ENCODE measurements at places on chromosomes 4 and X.

- DNase-seq = no peak
Measured at GRCh38 chrX:95145848-95146490, 1472.0 kb downstream of the FAM133A start.

- no peak for DNase-seq
Measured at GRCh38 chr4:123168812-123169211, 227.8 kb upstream of the SPRY1 start.

DNA sequence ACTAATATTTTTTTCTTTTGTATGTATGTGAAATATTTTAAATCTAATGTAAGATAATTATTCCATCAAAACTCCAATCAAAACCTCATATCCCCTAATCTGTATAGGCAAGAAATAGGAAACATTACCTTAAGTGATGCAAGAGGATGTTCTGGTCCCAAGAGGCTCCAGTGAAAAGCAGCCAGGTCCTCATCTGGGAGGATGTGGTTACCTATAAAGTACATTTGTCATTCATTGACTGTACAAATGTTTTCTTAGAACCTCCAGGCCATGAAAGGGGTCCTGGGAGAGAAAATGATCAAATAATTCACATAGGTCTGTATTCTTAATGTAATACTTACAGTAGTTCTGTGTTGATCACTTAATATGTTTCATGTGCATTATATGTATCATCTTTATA, 25.5 kb downstream of the FAM120C start:
- DNase-seq = no peak

DNA sequence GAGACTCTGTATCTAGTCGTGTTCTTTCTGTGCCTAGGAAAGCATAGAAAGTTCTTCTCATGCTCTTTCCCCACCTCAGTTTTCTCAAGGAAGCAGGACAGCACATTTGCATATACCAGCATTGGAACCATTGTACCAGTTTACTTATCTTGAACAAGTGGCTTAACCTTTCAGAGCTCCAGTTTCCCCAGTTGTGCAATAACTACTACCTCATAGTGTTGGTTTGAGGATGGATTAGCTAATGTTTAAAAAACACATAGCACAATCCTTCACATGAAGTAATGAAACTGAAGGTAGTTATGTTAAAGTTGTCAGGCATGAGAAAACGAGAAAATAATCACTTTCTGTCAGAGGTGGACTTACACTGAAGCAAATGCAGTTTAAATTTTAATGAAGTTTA, 92.2 kb upstream of the H2AZ1 start:
- no peak for DNase-seq

DNA sequence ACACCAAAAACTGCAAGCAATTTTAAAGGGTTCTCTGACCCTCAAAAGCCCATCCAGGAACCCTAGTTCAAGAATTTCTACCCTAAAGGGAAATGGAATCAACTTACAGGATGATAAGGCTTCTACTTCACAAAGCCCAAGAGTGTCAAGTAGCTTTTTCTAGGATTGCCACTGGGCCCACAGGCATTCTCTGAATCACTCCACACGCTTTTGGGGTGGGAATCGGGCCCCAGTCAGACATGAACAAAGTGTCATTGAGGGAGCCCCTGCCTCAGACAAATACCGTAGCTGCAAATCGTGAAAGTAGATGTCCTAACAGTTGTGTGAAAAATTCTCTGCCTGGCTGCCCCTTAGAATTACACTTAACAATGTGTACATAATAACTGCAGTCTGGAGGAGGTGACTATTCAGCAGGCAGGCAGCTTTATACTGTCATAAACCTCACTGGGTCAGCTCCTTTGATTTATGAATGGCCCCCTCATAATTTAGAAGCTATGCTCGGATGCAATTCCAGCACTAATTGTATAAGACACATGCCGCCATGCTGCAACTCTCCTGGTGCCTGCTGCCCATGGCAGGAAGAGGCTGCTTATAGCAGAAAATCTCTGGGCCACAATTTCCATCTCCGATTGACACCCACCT, 36.7 kb downstream of the CHRDL1 start:
- DNase-seq = no peak

DNA sequence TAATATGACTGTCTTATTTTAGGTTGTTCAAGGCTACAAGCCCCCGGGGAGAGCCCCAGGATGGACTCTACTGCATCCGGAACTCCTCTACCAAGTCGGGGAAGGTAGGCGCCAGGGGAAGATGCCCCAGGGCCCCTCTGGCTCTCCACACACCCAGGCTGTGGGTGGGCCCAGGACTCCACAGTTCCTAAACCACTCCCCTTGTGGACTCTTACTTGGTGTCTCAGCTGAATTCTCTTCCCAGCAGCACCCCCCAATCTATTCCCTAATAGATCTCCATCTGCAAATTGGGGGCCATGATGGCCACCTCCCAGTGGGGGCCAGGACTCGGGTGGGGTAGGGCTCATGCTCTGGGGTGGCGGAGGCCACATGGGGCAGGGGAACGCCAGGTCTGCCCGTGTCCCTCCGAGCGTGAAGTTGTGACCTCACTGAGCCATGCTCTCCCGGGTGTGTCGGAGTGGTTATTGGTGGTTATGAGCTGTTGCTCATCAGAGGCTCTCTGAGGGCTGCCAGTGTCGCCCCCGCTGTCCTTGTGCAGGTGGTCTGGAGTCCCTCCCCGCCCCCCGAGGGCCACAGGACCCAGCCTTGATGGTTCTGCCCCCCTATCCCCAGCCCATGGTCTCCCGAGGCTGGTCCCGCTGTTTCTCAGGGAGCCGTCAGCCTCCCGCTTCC, 11.2 kb upstream of the ADD1 start:
- DNase-seq = no peak

- DNase-seq = no peak
Measured at GRCh38 chr4:114807357-114807756, 208.8 kb downstream of the UGT8 start.

- DNase-seq = no peak
Measured at GRCh38 chr4:94375364-94375763, 32.7 kb upstream of the HPGDS start.

DNA sequence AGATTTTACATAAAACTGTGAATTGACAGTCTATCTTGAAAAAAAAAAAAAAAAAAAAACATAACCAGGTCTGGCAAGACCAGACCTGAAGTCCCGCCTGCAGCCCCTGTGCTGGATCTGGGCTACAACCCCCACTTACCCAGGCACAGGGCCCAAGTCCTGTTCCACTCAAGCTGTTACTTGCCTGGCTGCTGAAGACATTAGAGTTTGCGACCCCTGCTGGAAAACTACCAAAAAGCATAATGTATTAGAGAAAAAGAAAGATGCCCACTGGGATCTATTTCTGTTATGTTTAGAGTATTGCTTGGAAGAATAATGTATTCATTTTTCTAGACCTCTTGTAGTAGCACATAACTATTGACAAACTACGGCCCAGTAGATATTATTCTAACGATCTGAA, 4.7 kb downstream of the HS3ST1 start:
- no peak for DNase-seq

DNA sequence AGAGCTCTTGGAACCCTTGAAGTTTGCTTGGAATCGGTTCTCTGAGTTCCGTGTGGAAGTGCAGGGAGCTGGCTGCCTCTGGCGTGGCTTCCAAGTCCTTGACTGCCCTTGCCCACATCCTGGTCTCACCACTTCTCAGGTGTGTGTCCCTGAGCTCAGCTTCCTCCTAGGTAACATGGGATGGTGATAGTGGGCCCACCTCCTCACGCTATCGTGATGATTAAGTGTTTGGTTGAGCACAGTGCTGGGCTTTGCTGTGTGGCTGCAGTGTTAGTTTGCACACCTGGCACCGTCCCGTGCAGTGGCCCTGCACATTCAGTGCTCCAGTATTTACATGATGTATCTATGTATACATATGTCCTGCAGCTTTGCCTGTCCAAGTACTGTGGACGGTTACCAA, 81.5 kb downstream of the CLDN34 start:
- DNase-seq = no peak

- peak; percentile 27 for DNase-seq
Measured at GRCh38 chrX:47751670-47752069, 85.0 kb upstream of the ZNF81 start.

- DNase-seq = no peak
Measured at GRCh38 chr4:33427676-33428075, 2707.5 kb downstream of the PCDH7 start.

DNA sequence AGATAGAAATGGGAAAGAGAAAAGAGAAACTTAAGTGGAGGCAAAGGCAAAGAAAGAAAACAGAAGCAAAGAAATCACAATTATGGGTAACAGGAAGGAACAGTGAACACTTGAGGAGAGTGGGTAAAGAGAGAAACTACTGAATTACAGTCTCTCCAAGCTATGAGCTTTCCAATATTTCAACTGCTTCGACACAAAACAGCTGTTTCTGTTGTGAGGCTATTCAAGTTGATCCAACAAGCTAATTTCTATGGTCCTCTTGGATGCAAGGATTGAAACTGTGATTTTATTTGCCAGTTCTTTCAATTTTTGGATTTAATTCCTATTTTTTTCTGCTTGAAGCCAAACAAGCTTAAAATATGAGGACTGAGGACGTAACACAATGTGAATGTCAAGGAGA, 80.5 kb upstream of the ADGRA3 start:
- DNase-seq = no peak

- DNase-seq = no peak
Measured at GRCh38 chr4:101824500-101824899, 34.0 kb downstream of the BANK1 start.

GRCh38 chrX:4805502-4805901, 1092.1 kb upstream of the PRKX start:
- DNase-seq = no peak

GRCh38 chrX:25191403-25191802, 175.6 kb upstream of the ARX start:
- DNase-seq = no peak

DNA sequence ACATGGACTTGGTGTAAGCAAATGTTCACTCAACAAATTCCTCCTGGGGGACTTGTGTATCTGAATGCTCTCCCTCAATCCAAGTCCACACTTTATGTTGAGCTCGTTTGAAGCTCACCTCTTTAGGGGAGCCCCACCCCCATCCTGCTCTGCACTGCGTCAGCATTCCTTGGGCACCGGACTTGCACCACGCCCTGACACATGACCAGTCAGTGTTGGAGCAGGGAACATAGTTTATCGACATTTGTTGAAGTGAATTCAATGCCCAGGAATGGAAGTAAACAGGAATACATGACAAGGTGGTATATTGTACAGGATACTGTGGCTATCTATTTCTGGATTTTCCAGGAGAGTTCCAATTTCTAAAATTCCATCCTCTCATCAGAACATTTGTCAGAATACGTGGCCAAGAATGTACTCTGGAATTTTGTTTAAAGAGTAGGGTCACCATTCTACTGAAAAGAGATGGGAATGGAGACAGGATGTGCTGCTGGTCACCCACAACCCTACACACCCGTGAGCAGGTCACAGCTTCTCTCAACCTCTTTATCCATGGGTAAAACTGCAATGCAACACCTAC, 60.0 kb upstream of the LNX1 start:
- no peak for DNase-seq

- DNase-seq = no peak
Measured at GRCh38 chr4:9949573-9949972, 71.7 kb downstream of the SLC2A9 start.

DNA sequence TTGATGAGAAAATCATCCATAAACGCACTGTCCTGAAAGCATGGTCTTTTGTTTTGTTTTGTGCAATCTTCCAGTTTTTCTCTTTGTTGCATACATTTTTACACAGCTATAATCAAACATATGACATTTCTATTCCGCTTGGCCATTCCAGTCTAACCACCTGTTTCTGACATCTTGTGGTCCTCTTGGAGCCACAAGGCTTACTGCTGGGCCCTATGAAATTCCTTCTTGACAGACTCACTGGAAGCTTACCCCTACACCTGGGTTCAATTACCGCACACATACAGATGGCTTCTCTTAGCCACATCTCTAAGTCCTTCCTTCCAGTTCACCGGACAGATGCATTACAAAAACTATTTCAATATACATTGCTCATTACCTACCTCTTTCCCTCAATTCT, 72.4 kb downstream of the PAPSS1 start:
- no peak for DNase-seq

DNA sequence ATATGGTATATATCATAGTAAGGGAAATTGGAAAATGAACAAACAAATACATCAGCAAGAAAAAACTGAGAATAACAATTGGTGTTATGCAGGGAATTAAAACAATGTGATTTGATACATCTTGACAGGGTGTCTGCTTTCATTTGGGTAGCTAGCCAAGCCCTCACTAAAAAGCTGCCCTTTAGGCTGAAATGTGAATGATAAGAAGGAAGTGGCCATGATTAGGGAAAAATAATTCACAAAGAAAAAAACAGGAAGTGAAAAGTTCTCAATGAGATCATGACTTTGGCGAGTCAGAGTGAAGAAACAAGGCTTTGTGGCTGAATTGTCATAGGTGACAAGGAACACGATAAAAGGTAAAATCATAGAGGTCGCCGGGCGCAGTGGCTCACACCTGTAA, 675.8 kb upstream of the SLIT2 start:
- DNase-seq = no peak

DNA sequence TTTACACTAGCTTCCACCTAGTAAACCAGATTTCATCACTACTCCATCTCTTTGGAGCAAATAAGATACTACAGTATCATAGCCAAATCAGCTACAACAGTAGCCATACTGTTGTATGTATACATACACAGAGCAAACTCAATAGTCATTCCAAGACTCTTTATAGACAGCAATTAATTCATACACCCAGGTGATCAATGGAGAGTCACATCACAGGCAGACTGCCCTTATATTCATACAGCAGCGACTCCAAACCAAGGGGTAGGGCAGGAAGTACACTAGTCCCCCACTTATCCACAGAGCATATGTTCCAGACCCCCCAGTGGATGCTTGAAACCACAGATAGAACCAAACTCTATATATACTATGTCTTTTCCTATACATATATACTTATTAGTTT, 76.6 kb downstream of the FBXW7 start:
- DNase-seq = no peak

DNA sequence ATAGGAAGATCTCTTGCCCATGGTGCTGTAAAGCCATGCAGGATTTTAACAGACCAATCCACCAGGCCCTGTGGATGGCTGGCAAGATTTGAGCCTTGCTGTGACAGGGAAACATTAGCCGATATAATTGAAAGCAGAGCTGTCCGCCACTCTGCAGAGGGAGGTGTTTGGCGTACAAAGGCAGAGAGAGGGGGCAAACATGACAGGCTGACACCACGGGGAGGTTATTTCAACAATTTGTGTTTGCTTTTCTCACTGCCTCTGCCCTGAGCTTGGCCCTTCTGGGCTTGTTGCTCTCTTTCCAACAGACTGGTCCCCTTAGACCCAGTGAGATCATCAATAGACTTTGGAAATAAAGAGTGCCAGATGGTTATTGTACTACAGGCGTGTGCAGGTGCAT, 59.4 kb downstream of the CLNK start:
- no peak for DNase-seq

DNA sequence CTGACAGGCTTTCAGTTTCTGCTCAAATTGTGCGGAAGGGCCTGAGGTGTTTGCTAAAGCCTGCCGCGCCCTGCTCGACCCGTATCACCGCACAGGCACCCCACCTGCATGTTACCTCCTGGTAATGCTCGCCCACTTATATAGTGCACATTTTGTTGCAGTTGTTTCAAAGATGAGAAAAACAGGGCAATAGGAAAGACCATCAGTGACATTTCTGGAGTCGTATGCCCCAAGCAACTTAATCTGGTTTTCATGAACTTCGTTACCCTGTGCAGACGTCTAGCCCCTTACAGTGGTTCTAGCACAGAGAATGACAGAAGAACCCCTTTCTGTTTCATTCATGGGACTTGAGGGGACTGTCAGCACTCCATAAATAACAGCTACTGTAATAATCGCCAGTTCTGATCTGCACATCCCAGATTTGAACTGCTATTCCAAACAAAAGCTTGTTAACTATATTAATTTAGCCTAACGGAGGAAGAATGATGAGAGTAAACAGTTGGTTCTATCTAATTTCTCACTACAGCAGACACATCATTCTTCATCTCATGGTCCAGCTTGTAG, 940 bp upstream of the DCTD start:
- DNase-seq = no peak

Measured in Daoy (cell line).